ENCODE measurements at places on chromosomes 16 and 17.
A peak's percentile ranks its signal among the peaks of the same experiment; 100 is the strongest.

DNA sequence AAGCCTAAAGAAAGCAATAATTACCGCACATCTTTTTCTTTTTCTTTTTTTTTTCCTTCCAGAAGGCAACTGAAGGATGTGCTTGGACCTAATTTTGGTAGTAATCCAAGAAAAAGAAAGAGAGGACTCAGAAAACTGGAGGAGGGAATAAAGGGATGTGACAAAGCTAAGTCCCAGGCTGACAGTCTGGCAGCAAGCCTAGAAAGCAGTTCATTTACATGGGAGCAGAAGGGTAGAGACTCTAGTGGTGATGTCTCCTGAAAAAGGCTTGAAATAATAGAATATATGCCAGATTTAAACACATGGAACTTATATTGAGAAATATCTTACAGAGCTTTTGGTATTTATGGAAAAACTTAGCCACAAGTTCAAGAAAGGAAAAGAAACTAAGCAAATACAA, 101.0 kb upstream of the SHISA6 start:
- DNase-seq = no peak

DNA sequence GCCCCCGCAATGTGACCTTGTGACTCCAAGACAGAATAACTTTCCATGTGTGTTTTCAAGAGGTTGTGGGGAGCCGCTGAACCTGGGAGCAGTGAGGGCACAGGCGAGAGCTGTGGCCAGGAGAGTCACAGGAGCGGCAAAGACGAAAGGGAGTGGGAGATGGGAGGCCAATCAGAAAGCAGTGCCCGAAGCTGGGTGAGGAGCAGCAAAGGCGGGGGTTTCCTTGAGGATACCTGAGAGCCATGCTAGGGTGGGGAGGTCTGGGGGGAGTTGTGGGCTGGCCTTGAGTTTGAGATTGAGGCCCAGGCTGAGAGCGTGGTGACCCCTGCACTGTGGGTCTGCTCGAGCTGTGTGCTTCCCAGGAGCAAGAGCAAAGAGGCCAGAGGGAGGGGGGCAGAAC, 23.2 kb upstream of the NPTX1 start:
- DNase-seq = no peak

DNA sequence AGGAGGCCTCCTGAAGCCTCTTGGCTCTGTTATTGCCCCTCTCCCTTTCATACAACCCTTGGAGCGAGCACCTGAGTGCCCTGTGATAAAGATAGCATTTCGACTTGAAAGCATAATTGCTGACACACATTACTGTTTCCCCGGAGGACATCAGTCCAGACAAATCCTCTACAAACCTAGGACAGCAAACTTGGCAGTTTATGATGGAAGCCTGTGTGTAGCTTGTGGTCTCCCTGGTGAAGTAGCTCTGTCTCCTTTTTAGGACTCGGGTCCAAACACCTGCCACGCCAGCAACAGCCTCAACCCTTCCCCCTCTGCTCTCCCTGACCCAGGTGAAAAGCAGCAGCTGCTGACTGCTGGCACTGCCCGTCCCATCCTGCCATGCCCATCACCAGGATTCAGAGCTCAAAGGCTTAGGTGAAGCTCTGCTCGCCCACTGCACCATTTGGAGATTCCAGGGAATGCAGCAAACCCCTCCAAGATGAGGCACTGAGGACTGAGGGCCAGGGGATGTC, 55.9 kb downstream of the IRX6 start:
- DNase-seq = no peak

DNA sequence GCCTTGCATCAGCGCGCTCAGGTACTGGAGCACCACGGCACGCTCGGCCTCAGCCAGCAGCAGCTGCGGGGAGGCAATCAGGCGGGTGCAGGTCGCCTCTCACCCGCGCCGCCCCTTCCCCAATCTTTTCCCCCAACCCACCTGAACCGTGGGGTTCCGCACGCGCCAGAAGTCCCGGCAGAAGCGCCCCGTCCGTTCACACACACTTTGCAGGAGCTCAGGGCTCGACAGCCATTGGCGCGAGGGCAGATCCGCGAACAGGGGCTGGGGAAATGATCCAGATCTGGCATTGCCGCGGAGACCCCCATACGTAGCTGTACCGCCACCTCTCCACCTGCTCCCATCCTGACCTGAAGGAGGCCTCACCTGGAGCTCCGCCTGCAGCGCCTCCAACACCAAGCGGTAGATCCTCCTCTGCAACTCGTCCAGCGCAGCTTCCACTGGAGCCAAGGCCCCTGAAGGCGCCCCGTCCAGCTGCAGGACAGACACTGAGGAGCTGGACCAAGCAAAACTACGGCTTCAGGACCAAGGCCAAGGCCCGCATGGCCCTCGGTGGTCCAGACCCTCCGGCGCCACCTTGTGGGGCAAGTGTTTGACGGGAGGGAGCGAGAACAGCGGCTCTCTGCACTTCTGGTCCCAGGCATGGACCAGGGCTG, 1.4 kb upstream of the MATCAP1 start:
- peak; percentile 70 for DNase-seq

GRCh38 chr16:84434800-84435199, 66.5 kb downstream of the ATP2C2 start:
- no peak for DNase-seq

DNA sequence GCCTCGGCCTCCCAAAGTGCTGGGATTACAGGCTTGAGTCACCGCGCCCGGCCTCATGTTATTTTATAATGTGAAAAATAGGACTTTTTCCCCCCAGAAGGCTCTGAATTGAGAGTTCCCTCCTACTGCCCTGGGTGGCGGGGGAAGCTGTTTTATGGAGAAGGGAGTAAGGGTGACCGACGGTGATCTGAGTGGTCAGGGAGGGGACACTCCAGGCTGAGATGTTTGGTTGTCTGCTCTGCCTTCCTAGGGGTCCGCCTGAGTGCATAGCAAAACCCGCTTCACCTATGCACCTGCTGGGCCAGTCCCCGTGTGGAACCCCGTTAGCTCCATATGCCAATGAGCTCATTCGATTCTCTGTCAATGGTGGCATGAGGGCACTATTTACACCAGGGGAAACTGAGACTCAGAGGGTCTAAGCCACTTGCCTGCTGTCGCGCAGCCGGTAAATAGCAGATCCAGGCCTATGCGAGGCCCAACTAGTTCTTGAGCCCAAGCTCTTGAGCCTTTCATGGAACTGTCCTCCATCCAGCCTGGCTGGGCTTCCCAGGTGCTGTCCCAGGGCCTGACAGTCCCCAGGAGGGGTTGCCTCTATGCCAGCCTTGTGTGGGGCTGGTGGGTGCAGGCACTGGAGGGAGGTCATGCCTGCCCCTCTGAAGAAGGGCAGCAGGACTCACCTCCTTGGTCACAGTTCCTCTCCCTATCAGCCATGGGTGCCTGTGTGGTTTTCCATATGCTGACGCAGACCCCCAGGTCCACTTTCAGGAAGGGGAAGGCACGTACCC, 1.7 kb upstream of the GJD3 start:
- DNase-seq = no peak

DNA sequence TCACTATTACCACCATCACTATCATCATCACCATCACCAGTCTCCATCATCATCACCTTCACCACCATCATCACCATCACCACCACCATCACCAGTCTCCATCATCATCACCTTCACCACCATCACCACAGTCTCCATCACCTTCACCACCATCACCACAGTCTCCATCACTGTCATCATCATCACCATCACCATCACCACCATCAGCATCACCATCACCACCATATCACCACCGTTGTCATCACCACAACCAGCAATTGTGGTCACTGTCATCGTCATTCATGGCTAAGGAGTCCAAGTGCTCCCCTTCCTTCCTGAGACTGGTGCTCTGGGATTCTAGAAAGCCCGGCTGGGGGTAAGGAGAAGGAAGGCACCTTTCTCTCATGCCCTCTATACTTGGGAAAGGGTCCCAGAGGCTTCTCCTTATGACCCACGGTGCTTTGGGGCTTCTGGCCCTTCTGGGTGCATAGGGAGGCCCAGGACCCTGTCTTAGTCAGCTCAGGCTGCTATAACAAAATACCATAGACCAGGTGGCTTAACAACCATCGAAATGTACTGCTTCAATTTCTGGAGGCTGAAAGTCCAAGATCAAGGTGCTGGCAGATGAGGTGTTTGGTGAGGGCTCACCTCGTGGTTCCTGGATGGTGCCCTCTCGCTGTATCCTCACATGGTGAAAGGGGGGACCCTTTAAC, 93.4 kb upstream of the GSE1 start:
- no peak for DNase-seq

GRCh38 chr17:32483451-32484019, 3.3 kb upstream of the CDK5R1 start:
- DNase-seq = peak; percentile 74

- no peak for DNase-seq
Observed at GRCh38 chr17:8692916-8693315, 51.7 kb downstream of the CCDC42 start.

DNA sequence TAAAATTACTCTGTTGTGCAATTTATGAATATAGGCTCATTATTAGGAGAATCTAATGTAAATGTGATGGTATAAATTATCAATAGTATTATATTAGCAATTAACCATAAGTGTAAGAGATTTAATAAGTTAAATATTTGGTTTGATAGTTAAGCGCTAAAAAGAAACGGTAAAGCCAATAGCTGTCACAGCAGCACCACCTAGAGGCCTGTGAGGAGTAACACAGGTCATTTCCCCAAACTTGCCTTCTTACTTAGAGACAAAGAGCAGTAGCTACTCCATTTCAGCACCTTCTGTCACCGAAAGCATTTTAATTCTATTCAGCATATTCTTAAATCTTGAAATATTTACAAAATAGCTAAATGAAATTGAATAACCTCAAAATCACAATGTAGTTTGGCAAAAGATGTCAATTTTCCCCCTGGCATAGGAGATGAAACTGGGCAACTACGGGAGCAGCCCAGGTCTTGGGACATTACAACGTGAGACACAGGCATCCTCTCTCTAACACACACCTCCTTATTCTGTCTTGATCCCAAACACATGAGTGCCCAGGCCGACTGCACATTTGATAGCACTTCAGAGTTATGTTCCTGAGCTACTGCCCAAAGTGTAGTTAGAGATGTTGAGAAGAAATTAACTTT, 14.3 kb upstream of the DYNLRB2 start:
- DNase-seq = peak; percentile 35

DNA sequence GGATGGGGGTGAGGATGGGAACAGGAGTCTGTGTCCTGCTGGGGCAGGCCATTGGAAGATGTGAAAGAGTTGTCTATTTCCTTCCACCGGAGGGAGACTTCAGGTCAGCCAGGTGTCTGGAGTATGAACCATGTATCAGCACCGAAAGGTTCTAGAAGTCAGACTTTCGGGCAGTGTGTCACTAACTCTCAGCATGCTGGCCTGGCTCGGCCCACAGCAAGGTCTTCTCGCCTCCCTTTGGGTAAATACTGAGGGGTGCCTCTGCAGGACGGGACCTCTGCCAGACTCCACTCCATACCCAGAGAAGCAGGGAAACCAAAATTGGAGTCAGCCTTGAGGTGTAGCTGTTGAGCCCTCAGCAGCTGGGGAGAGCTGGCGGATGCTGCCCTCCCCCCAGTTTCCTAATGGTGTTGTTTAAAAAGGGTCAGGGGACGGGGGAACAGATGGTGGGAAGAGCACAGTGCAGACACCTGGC, 507 bp downstream of the CIITA start:
- DNase-seq = peak; percentile 30

DNA sequence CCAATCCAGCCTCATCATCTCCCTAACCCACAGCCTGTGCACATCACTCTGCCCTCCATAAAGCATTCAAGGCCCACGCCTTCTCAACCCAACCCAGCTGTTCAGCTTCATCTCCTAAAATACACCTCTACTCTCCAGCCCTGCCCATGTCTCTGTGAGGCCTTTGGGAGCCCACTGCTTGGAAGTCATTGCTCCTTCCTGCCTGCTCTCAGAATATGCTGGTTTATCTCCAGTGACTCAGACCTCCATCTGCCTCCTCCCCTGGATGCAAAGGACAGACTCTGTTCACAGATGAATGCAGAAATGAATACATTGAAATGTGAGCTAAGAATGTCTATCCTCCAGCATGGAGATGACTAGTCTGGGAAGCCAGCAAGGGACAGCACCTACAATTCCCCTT, 19.0 kb downstream of the KCNG4 start:
- no peak for DNase-seq

All from NCI-H2171 (cell line).